ENCODE measurements at places on chromosomes 5 and 9. TPM values are rescaled to one million over a fixed set of nuclear protein-coding genes. Genes with fewer than 3 reads are reported as not detected.

DNA sequence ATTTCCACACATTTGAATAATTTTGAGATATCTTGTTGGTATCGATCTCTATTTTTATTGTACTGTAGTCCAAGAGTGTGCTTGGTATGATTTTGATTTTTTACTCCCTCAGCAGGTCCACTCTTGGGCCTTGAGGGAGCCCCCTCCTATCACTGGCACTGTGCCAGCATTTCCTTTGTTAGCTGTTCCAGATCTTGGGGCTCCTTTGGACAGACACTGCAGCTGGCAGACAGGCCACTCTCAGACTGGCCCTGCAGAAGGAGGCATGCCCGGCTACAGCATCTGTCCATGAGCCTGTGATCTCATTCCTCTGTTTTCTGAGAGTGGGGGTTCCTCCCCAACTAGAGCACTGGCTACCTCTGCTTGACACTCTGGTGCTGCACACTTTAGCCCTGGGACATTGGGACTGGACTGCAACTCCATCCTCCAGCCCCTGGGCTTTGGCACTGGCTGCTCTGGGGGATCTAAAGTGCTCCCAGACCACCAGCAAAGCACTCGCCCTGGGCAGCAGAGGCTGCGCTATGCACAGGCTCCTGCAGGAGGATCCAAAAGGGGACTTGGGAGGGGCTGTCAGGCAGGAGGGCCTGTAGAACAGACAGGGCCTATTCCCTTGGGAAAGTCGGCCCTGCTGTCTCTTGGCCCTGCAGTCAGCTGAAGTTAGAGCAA, 271.3 kb upstream of the DMAC1 start:
- DNase-seq = no peak

DNA sequence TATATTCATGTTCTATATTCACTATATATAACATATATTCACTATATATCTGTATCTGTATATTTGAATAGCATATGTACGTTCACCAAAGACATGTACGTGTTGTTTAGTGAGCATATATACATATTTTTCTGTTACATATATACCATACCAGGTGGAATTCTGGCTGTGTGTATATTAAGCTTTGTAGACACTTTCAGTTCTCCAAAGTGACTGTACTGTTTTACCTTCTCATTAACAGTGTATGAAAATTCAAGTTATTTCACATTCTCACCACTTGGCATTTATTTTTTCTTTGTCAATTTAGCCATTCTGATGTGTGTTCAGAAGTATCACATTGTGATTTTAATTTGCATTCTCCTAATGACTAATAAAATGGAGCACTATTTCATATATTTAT, 52.2 kb downstream of the DROSHA start:
- no peak for DNase-seq

GRCh38 chr9:33446946-33447798, at the start of gene AQP3:
AQP3 (minus strand) TSS chr9:33447593; CDS start chr9:33447530, 63 bp downstream.
- peak; percentile 10 for DNase-seq

The PAIP2 gene
- polyA plus RNA-seq = 113 TPM

The ARHGEF37 gene
- 0.74 TPM for polyA plus RNA-seq

Data from AG04450 (cell line).